GM23338 (cell line): ENCODE measurements at places on chromosomes 5 and 9.

DNA sequence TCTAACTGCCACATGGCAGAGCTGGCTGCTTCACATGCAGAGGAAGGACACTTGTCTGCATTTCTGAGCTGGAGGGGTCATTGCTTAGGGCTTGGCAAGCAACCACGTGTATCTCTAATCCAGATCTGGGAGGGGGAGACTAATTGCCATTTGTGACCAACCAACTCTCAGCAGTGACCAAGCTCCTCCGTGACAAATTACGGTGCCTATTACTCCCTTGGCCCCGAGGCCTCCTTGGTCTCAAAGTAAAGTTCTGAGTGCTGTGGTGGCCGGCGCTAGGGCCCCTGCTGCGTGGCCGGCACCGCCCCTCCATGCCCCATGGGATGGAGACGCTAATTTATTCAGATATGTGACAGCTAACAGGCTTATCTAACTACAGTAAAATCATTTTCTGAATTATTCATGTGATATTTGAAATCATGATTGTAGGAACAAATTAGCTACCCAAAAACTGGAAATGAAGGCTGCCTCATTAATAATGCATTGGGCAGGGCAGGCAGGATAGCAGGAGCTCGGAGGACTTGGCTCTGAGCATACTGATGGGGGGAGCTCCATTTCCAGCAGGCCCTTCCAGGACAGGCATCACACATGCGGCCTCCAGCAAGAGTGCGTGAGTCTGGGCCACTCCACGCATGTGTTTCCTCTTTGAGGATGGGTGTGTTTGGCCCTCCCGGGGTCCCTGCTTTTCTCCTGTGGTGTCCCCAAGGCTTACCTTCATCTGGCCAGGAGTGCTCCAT lies 67.7 kb downstream of the C5orf15 start:
- no peak for DNase-seq

GRCh38 chr9:126809068-126809467 lies 4.2 kb downstream of the ZBTB43 start:
- no peak for DNase-seq

DNA sequence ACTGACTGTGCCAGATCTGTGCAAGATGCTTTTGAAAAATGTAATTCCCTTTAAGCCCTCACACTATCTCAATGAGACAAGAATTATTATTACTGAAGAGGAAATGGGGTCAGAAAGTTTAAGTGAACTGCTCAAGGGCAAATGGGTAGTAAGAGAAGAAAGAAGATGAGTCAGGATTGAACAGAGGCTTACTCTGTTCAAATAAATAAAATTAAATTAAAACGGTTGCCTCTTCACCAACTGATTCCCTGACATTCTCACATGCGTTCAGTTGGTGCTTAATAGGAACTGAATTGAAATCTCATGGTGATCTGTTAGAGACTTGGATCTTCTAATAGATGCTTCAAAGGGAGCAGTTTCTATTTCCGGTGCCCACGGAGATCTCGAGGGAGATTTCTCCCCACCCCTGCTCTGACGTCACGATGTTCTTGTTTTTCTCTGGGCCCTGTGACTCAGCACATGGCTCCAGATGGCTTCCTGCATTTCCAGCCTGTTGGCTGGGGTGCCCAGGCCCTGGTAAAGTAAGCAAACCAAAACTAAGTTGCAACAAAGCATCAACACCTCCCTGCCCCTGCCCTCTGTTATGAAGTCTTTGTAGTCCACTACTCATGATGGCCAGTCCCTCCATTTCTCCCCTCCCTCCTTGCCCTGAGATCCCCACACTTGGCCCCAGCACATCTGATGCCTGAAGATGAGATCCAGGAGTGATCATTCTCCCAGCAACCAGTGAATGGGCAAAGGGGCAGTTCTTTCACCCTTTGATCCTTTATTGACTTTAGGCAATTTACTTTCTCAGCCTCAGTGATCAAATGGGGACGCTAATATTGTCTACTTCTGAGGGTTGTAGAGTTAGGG lies 106.1 kb upstream of the CPEB4 start:
- no peak for DNase-seq

GRCh38 chr5:74187757-74188156 lies 452.8 kb downstream of the ENC1 start:
- peak; percentile 11 for DNase-seq

DNA sequence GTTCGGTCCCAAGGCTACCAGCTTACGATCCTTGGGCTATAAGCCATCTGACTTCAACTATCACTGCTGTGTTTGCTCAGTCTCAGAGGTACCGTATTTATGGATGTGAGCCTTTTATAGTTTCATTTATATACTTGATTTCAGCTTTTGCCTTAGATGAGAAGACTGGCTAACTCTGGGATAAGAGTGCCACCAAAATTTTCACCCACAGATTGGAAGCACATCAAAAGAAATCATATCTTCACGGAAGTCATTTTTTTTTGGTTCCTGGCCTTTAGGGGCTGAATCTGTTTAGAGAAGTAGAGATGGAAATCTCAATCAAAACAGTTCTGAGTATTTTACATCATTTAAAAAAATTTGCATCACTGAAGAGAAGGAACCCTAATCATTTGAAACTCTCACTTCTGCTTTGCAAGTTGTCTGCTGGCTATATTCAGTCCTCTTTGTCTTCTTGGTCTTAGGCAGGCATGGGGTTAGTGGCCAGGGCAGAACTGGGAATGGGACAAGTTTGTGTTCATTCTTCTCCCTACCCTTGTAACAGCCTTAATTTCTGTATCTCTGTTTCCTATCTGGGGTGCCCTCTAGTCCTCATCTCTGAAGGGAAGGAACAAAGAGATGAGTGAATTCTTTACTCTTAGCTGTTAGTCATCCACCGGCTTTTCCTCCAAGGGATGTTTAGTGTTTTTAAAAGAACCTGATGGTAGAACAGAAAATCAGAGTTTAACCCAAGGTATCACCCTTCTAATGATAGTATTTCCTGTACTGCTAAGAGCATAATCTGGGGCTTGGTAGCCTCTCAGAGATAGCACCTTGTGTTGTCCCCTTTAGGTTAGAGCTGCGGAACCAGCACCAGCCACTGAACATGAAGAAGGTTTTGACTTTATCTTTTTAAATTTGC lies 14.1 kb upstream of the TNFAIP8 start:
- DNase-seq, result no peak

DNA sequence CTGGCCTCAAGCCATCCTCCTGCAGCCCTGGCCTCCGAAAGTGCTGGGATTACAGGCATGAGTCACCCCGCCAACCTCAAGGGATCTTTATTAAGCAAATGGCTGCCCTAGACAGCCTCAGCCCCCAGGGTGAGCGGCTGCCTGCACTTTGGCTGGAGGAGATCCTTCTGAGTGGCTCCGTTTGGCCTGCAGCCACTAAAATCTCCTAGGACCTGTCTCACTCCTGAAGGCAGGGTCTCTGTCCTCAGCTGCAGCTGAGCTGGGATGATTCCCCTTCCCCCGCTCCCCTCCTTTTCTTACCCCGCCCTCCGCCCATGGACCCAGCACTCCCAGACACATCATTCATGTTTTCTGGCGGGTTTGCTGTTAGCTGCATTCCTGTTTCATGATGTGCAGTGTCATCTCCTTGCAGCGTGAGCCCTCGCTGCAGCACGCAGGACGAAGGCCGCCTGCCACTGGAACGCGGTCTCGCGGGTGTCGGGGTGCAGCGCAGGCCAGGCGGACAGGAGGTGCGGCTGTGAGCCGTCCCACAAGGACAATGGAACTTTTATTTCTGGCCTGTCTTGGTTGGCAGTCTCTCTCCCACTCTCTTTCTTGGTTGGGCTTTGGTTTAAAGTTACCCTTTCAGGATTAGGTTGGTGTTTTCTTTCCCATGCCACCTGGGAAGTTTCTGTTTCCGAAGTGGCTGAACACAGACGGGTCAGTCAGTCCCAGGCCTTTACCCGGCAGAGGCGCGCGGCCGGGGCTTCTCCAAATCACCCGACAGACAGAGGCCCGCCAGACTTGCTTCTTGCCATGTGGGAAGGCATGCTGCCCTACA lies 137.1 kb downstream of the FOXD1 start:
- DNase-seq, result peak; percentile 62

- no peak for DNase-seq
Observed at GRCh38 chr9:87147839-87148238, 200.5 kb upstream of the GAS1 start.

DNA sequence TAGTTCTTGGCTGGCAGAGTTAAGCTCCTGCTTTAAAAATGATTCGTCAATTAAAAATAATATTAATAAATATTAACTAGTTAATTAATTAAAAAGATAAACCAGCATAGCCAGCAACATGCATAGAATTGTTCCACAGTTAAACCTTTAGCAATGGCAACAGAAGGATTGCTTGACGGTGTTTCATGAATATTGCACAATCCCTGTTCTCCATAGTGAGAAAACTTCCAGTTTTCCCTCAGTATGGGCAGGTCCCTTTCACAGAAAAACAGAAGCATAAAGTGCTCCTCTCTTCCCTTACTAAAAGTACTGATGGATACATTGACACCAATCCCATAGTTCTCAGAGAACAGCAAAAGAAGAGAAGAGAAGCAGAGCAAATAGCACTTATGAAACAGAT lies 71.4 kb upstream of the CAST start:
- no peak for DNase-seq
